T-helper 17 cell (primary cell): ENCODE measurements at places on chromosomes 3 and 15.

DNA sequence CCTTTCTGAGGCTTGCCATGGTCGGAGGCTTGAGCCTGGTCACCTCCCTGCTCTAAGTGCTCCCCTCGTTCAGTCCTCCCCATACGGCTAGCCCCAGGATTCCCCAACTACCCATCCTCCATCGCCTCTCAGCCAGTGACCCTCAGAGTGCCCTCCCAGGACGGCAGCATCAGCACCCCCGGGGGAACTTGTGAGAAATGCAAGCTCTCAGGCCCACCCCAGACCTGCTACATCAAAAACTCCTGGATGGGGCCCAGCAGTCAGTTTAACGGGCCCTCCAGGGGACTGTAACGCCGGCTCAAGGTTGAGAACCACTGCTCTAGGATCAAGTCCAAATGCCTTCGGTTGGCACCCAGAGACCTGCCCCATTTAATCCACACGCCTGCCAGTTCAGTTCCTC is 6.9 kb downstream of the ADAMTS17 start:
- H3K36me3 ChIP-seq = no peaks in the 10 kb centered on the region
- peak overlapping the region; percentile 68 for H3K4me3 ChIP-seq
- peaks cover 44% of the 10 kb centered on the region for H3K4me1 ChIP-seq
- H3K27ac ChIP-seq = no peak overlapping the region

DNA sequence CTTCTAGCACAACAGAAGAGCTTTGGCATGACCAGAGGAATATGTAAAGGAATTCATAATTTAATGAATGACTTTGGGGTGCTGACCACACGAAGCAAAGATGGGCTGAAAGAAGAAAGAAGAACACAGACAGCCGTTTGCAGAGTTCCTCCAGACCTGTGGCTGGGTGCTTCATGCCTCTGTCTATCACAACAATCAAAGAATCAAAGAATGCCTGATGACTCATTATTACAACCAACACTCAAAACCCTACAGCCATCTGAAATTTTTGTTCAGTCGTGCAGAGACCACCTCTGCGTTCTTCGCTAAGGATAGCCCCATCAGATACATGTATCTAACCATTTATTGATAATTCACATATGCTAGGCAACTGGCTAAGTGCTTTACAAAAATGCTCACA is 129.0 kb upstream of the PRICKLE2 start:
- H3K27ac ChIP-seq = no peak overlapping the region
- H3K27me3 ChIP-seq = no peaks in the 10 kb centered on the region
- H3K36me3 ChIP-seq = no peaks in the 10 kb centered on the region
- H3K4me1 ChIP-seq = peaks cover 3% of the 10 kb centered on the region

DNA sequence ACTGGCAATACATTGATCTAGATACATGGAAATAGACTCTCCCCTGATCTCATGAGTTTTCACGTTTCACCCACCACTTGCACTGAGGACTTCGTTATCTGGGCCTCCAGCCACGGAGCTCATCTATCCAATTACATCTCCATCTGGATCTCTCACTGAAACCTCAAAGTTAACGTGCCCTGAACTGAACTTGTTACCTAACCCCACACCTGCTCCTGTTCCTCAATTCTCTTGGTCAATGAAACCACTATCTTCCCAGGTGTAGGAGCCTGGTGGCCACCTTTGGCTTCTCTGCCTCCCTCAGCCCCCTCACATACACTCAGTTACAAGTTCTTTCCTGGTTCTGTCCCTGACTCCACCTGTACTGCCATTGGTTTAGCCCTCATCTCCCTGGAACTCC is 9.7 kb downstream of the DGKG start:
- no peaks in the 10 kb centered on the region for H3K4me1 ChIP-seq
- no peak overlapping the region for H3K4me3 ChIP-seq
- no peak overlapping the region for H3K27ac ChIP-seq

GRCh38 chr15:82165948-82166376 is 96.6 kb downstream of the EFL1 start:
- peaks cover 13% of the 10 kb centered on the region for H3K36me3 ChIP-seq
- H3K27ac ChIP-seq = no peak overlapping the region
- no peak overlapping the region for H3K4me3 ChIP-seq
- no peak for DNase-seq

DNA sequence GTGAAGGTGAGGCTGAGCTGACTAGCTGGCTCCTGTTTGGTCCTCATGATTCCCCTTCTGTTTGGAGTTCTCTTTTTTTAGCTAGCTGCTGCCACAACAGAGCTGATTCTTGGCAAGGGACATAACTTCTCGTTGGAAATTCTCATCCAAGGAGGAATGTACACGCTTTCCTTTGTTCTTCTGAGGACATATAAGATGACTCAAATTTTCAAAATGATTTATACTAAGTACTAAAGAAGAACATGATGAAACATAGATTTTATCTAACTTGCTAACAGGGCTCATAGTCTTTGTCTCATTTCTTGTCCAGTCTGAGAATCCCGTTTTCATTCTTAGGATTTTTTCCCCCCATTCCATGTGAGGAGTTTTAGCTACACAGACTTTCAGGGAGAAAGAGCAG is 2.9 kb upstream of the TFG start:
- no peak for DNase-seq
- peaks cover 12% of the 10 kb centered on the region for H3K4me1 ChIP-seq
- H3K27me3 ChIP-seq = peaks cover 26% of the 10 kb centered on the region
- H3K4me3 ChIP-seq = no peak overlapping the region
- H3K27ac ChIP-seq = no peak overlapping the region
- H3K36me3 ChIP-seq = peaks cover 2% of the 10 kb centered on the region

DNA sequence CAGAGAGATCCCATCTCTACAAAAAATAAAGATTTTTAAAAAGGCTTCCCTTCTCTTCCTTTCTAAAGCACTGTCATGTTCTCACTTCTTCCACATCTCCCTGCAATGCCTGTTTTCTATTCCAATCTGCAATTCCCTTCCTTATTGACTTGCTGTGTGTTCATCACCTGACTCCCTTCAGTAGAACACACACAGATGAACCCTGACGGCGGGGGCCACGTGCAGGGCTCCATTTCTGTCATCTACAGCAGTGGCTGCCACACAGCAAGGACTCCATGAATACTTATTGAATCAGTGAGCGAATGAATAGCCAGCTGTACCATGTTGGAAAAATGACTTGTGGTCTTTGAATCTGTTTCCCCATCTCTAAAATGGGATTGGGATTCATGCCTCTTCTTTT is 26.1 kb downstream of the BHLHE40 start:
- peaks cover 3% of the 10 kb centered on the region for H3K36me3 ChIP-seq
- peak overlapping the region; percentile 95 for H3K27ac ChIP-seq
- DNase-seq = no peak
- H3K4me3 ChIP-seq = no peak overlapping the region
- H3K4me1 ChIP-seq = peaks cover 30% of the 10 kb centered on the region

DNA sequence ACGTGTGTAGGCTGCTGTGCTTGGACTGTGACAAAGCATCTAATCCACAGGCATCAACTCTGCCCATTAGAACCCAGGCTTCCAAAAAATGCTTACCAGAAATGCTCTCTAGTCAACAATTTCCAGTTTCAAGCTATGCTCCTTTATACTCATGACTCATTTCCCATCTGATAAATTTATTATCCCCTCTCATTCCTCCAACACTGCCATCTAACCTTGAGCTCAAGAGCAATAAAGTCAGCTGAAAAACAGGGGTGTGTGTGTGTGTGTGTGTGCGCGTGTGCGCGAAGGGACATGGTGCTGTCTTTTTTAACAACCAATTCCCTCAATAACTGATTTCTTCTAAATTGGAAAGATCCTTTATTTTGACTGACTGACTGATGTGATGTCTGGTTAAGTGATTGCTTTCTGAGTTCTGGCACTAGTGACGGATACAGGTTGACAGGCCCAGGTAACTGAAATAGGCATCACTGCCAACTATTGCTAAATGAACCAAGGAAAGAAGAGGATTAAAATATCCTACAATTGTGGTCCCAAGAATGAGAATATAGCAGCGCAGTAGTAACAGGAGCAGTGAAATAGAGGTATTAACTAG is 405.5 kb downstream of the ZNF385D start:
- no peak overlapping the region for H3K27ac ChIP-seq
- no peaks in the 10 kb centered on the region for H3K27me3 ChIP-seq
- DNase-seq = no peak
- no peaks in the 10 kb centered on the region for H3K4me1 ChIP-seq
- no peak overlapping the region for H3K4me3 ChIP-seq

DNA sequence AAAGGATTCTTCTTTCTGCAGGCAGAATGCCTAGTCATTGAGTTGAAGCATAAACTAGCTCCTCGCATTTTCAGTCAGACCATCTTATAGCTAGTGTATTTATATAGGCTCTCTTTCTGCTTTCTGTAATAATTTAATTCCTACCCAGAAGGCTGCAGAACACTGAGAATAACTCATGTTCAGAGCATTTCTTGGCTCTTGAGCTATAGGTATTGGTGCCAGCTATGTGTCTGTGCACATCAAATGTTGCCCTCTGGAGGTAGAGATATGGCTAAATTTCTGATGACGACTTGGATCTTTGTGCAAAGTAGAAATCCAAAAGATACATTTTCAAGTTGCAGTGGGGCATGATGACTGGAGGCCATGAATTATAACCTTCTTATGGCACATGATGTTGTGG is 336.2 kb upstream of the TPM1 start:
- H3K27me3 ChIP-seq = peaks cover 12% of the 10 kb centered on the region
- DNase-seq = no peak
- no peaks in the 10 kb centered on the region for H3K4me1 ChIP-seq
- H3K4me3 ChIP-seq = no peak overlapping the region

DNA sequence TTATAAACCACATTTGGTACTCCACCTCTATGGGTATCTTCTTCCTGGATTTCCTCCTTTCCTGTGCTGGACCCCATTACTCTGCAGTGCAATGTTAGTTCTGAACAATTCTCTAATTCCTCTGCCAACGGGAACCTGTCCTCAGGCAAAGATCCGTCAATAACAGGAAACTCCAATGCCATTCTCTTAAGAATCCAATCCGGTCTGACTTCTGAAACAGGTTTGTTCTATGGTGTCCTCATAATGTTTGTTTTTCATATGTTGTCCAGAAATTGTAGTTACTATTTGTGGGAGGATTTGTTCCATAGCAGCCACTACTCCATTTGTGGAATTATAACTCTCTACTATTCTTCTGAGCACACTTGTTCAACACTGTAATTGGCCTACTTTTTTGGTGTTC is 112.7 kb downstream of the TBL1XR1 start:
- no peaks in the 10 kb centered on the region for H3K36me3 ChIP-seq
- H3K4me3 ChIP-seq = no peak overlapping the region
- no peaks in the 10 kb centered on the region for H3K27me3 ChIP-seq

DNA sequence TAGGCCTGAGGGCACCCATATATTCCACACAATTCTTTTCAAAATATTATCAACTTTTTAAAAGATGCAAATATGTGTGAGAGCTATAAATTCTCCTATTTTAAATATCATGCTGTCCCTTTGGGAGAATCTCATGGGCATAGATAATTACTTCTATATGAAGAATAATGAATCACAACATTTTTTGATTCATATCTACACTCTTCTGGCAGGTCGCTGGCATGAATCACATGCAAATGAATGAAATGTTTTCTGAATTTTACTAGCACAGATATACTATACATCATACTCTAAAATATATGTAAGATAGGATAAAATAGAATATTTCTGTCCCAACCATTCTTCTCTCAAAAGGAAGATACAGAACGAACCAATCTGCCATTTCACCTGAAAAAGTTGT is 277.7 kb upstream of the KCNH8 start:
- no peak overlapping the region for H3K4me3 ChIP-seq
- H3K36me3 ChIP-seq = no peaks in the 10 kb centered on the region
- no peaks in the 10 kb centered on the region for H3K27me3 ChIP-seq
- no peak overlapping the region for H3K27ac ChIP-seq

DNA sequence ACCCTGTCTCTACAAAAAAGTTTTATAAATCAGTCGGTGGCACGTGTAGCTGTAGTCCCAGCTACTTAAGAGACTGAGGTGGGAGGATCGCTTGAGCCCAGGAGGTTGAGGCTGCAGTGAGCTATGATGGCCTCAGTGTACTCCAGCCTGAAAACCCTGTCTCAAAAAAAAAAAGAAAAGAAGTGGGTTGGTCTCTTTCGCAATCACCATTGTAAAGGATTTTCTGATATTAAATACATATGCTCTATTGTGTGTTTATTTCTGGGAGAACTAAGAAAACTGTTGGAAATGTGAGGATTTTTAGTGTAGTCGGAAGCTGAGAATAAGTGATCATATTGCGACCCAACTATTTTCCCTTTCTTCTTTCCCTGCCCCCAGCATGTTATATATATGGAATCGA is 7.5 kb downstream of the ZNF710 start:
- H3K36me3 ChIP-seq = no peaks in the 10 kb centered on the region
- no peak overlapping the region for H3K27ac ChIP-seq
- H3K4me1 ChIP-seq = peaks cover 64% of the 10 kb centered on the region
- no peak overlapping the region for H3K4me3 ChIP-seq
- no peaks in the 10 kb centered on the region for H3K27me3 ChIP-seq

GRCh38 chr3:169165196-169166158 is 498.0 kb downstream of the MECOM start:
- no peak for DNase-seq
- H3K27ac ChIP-seq = no peak overlapping the region
- no peak overlapping the region for H3K4me3 ChIP-seq
- H3K27me3 ChIP-seq = peaks cover 8% of the 10 kb centered on the region
- H3K36me3 ChIP-seq = no peaks in the 10 kb centered on the region

DNA sequence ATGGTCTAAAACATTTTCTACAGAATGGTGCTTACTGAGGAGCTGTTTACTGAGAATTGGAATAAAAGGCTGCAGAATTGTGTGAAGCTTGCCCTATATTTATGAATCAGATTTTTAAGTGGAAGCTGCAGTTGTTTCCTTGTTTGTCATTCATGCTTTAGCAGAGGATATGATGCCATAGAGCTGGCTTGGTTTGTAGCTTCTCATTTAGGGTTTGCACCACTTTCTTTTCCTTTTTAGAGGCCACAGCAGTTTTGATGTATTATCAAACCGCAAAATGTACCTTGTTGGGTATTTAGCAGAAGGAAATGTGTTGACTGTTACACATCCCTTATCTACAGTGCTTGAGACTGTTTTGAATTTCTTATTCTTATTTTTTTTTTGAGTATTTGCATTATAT is 66.2 kb downstream of the RASA2 start:
- no peaks in the 10 kb centered on the region for H3K27me3 ChIP-seq
- peaks cover 36% of the 10 kb centered on the region for H3K4me1 ChIP-seq
- no peak for DNase-seq
- peaks cover 12% of the 10 kb centered on the region for H3K36me3 ChIP-seq
- H3K4me3 ChIP-seq = no peak overlapping the region

DNA sequence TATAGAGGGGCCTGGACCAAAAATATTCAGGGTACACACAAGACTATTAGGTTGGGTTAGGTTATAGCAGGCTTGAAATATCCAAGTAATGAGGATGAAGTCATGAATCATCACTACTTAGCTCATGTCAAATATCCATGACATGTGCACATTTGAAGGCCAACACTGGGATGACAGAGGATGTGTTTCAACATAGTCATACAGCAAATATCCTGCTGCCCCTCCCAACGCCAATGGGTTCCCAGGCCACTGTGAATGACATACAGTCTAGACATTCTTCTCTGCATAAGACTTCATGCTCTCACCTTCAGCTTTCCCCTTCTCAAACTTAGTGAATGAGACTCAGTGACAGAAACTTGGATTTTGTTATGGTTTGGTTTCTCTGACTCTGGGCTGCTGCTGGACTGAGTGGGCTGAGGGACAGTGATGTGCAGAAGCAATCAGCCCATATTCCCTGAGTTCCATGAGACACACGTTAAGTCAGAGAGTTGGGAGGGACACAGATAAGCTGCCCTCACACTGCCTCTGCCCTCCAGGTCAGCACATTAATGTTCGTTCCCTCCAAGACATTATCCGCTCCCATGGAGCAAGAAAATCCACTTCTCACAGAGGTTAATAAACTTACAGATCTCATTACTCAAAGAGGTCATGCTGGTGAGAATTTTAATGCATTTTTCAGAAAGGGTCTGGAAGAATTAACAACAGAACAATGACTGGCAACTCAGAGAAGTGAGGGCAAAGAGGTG is 15.4 kb downstream of the HOMER2 start:
- peaks cover 37% of the 10 kb centered on the region for H3K27me3 ChIP-seq
- H3K27ac ChIP-seq = no peak overlapping the region
- no peak overlapping the region for H3K4me3 ChIP-seq
- peaks cover 16% of the 10 kb centered on the region for H3K4me1 ChIP-seq
- peaks cover 9% of the 10 kb centered on the region for H3K36me3 ChIP-seq
